ENCODE measurements at places on chromosomes 16 and 17. TPM values are rescaled to one million over a fixed set of nuclear protein-coding genes. Genes with fewer than 3 reads are reported as not detected.

Gene SLC47A1
- 7.0 TPM for total RNA-seq

DNA sequence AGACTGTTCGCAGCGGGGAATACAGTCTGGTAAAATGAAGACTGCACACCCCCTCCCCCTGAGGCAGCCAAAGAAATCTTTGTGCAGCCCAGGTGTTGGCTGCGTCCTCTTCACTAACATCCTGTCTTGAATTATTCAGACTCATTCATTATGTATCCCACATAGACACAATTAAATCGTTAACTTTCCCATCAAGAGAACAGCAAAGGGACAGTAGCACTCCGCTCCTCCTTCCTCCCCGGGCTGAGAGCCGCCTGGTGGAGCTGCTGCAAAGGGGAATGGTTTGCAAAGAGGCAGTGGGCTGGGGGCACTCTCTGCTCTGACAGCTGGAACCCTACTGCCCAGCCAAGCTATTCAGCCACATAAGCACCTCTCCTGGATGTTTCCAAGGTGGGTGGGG, 290.0 kb upstream of the SOX9 start:
- H3K4me1 ChIP-seq: peaks cover 10% of the 10 kb centered on the region
- no peaks in the 10 kb centered on the region for H3K36me3 ChIP-seq
- no peak for DNase-seq
- H3K27me3 ChIP-seq: no peaks in the 10 kb centered on the region

DNA sequence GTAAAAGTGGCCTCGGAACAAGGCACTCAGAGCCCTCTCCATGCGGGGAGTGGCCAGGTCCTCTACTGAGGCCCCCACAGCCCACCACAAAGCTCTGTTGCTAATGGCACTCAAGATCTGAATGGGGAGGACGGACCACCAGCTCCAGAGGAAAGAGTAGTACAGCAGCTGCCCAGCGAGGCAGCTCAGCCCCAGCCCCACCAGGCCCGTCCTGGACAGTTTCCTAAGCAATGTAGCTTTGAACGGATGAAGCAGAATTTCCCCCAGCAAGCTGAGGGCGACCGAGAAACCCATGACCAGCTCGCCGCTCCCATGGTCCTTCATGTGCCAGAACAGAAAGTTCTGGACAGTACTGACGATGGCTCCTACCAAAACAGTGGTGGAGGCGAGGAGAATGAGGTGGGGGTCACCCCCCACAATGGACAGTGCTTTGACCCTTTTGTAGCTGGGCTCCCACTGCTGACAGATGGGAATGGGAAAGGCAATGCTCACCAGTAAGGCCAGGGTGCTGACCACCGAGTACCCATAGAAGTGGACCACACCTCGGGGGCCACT, 1.5 kb downstream of the MFSD6L start:
- no peaks in the 10 kb centered on the region for H3K36me3 ChIP-seq
- no peaks in the 10 kb centered on the region for H3K4me1 ChIP-seq
- no peak overlapping the region for H3K27ac ChIP-seq
- H3K4me3 ChIP-seq: no peak overlapping the region
- no peak for DNase-seq

DNA sequence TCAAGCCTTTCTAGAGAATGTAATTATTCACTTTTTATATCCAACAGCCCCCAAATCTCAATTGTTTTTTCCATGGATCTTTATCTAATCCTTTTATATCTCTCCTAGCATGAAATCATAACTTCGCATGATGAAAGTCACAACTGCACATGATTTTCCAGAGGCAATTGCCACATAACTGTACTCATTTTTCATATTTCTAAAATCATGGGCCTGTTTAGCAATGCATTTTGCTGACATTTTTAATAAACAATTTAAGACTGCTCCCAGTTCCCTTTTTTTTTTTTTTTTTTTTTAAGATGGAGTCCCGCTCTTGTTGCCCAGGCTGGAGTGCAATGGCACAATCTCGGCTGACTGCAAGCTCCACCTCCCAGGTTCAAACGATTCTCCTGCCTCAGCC, 83.5 kb downstream of the VMP1 start:
- H3K27ac ChIP-seq: no peak overlapping the region
- no peaks in the 10 kb centered on the region for H3K27me3 ChIP-seq
- H3K4me1 ChIP-seq: peaks cover 33% of the 10 kb centered on the region
- no peak for DNase-seq
- no peaks in the 10 kb centered on the region for H3K36me3 ChIP-seq
- no peak overlapping the region for H3K4me3 ChIP-seq

Gene ASPHD1
- 18.7 TPM for total RNA-seq

GRCh38 chr16:27401768-27402568, at the start of gene IL21R:
TSS of gene IL21R (plus strand) at chr16:27402174. CDS start at chr16:27430072, 27,898 bp downstream.
- peak within 1 kb of the TSS; percentile 57 for H3K27ac ChIP-seq
- peaks cover 17% of the 10 kb centered on the region for H3K4me1 ChIP-seq
- H3K36me3 ChIP-seq: no peaks in the 10 kb centered on the region
- peak; percentile 92 for DNase-seq
- H3K27me3 ChIP-seq: no peaks in the 10 kb centered on the region

DNA sequence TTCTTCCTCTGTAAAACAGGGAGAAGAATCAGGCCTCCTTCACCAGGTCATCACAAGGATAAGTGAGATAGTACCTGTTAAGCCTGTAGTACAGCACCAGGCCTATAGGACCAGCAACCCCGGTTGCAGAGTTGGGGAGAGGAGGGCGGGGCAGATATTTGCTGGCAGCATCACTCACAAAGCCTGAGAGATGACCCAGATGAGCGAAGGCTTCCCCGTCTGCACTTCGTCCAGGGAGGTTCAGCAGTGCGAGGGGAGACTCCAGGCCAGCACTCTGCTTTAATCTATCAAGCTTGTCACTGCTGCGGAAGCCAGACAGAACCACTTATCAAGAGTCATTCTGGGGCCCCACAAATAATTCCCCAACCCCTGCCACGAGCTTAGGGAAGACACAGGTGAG, 15.8 kb upstream of the RBBP6 start:
- DNase-seq: peak; percentile 31
- no peaks in the 10 kb centered on the region for H3K27me3 ChIP-seq
- no peaks in the 10 kb centered on the region for H3K36me3 ChIP-seq
- H3K4me3 ChIP-seq: no peak overlapping the region
- peaks cover 10% of the 10 kb centered on the region for H3K4me1 ChIP-seq

GRCh38 chr17:53191878-53192277, 630.8 kb upstream of the KIF2B start:
- H3K4me1 ChIP-seq: no peaks in the 10 kb centered on the region
- H3K36me3 ChIP-seq: no peaks in the 10 kb centered on the region
- no peak overlapping the region for H3K4me3 ChIP-seq
- H3K27ac ChIP-seq: no peak overlapping the region

DNA sequence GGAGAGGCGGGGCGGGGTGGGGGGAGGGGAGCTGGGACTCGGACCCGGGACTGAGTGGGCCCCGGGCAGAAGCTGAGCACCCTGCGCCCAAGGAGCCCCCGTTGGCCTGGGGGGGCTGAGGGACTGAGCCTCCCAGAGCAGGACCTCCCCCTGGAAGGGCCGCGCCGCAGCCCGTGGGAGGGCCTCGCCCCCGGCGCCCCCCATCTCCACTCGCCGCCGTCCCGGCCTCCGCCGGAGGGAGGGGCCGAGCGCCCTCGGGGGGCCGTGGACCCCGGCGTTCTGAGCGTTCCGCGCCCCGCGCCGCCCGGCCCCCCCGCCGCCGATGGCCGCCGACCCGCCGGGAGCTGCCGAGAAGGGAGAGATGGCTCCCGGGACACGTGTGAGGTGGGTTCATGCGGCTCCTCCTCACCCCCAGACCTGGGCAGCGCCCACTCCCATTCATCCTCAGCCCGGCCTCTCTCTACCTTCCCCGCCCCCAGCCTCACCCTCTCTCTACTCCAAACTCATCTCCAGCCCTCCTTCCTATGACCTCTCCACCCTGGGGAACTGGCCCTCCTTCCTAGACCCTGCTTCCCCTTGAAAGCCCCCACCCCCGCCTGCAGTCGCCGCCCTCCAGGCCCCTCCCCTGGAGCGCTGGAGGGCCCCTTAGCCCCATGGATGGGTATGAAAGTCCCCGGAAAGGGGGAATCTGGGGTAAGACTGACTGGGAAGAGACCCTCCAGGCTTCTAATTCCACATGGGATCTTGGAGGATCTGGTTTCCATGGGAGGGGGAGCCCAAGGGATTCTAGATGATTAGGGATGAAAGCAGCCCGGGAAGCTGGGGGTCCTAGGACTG, 922 bp downstream of the FBXL19 start:
- peak; percentile 25 for DNase-seq

GRCh38 chr17:27810902-27811557, 10.7 kb upstream of the NOS2 start:
- no peaks in the 10 kb centered on the region for H3K4me1 ChIP-seq
- no peaks in the 10 kb centered on the region for H3K27me3 ChIP-seq
- no peak overlapping the region for H3K4me3 ChIP-seq
- H3K27ac ChIP-seq: no peak overlapping the region
- peak; percentile 42 for DNase-seq

GRCh38 chr16:20045886-20046285, 27.8 kb downstream of the GPR139 start:
- no peaks in the 10 kb centered on the region for H3K27me3 ChIP-seq
- no peaks in the 10 kb centered on the region for H3K4me1 ChIP-seq
- no peak for DNase-seq
- no peak overlapping the region for H3K27ac ChIP-seq

GRCh38 chr16:56833243-56833970, 31.6 kb upstream of the SLC12A3 start:
- H3K36me3 ChIP-seq: peaks cover 21% of the 10 kb centered on the region
- H3K27me3 ChIP-seq: no peaks in the 10 kb centered on the region
- 0 out of 2 replicates have a peak, but pooled peaks cover 9% of the 10 kb centered on the region for H3K4me1 ChIP-seq
- H3K27ac ChIP-seq: no peak overlapping the region
- no peak for DNase-seq

Gene SLC5A11
- total RNA-seq: not detected

Gene PRDM7
- not detected for total RNA-seq

- no peak overlapping the region for H3K4me3 ChIP-seq
- no peak overlapping the region for H3K27ac ChIP-seq
- no peaks in the 10 kb centered on the region for H3K27me3 ChIP-seq
- H3K36me3 ChIP-seq: no peaks in the 10 kb centered on the region
- peaks cover 22% of the 10 kb centered on the region for H3K4me1 ChIP-seq
These were observed 1.4 kb upstream of the KRT19 start for GRCh38 chr17:41529491-41529915.

Gene MSLN
- not detected for total RNA-seq

DNA sequence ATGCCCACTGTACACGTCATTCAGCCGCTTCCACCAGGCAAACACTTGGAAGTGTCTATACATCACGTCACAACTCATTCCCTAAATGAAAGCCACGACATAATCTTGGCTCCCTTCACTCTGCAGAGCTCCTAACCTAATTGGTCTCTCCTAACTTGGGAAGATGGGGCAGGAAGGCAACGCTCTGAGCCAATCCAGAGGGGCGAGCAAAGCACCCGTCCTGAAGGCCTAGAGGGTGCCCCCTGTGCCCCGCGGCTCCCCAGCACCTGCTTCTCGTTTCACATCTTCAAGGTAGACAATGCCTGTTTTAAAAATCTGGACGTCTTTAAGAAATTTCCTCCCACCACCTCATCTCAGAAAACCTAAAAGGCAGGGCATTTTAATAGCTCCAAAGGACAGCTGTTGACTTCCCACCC, 1.0 kb downstream of the CSNK2A2 start:
- DNase-seq: peak; percentile 62
- 0 out of 2 replicates have a peak, but pooled peaks cover 9% of the 10 kb centered on the region for H3K4me1 ChIP-seq
- peak overlapping the region; percentile 95 for H3K4me3 ChIP-seq

DNA sequence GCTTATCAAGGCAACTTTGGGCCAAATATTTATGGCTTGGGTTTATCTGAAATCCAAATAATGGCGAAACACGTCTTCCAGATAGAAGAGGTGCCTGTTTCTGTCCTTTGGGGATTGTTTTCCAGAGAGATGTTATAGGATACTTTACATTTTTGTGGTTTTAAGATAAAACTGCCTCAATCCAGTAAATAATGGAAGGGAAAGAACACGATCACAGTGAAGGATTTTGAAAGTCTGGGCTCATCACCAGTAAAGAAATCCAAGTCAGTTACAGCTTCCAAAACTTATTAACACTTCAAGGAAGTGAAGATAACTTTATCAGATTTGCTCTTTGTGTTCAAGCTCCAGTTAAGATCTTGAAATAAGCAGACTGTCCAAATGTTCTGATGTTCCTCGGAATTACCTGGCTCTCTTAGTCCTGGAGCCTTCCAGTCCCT, 30.1 kb downstream of the DNAH2 start:
- peak; percentile 63 for DNase-seq
- peaks cover 59% of the 10 kb centered on the region for H3K4me1 ChIP-seq
- H3K4me3 ChIP-seq: peak overlapping the region; percentile 46
- no peaks in the 10 kb centered on the region for H3K36me3 ChIP-seq
- no peaks in the 10 kb centered on the region for H3K27me3 ChIP-seq
- peak overlapping the region; percentile 58 for H3K27ac ChIP-seq

Gene RNF112
- total RNA-seq: 7.8 TPM

- H3K27ac ChIP-seq: no peak overlapping the region
- no peaks in the 10 kb centered on the region for H3K4me1 ChIP-seq
- H3K4me3 ChIP-seq: no peak overlapping the region
These were observed 60.2 kb upstream of the PHOSPHO1 start for GRCh38 chr17:49290690-49291359.

GRCh38 chr16:67528222-67528869, at the start of gene RIPOR1:
TSS of gene RIPOR1 (plus strand) at chr16:67528829. CDS start at chr16:67538447, 9,618 bp downstream.
- H3K27me3 ChIP-seq: no peaks in the 10 kb centered on the region
- H3K36me3 ChIP-seq: no peaks in the 10 kb centered on the region
- H3K4me1 ChIP-seq: peaks cover 32% of the 10 kb centered on the region
- peak; percentile 72 for DNase-seq
- peak within 1 kb of the TSS; percentile 80 for H3K4me3 ChIP-seq

GRCh38 chr17:48520631-48521079, 10.2 kb downstream of the HOXB1 start:
- no peaks in the 10 kb centered on the region for H3K36me3 ChIP-seq
- H3K27ac ChIP-seq: no peak overlapping the region
- peak; percentile 66 for DNase-seq
- no peak overlapping the region for H3K4me3 ChIP-seq
- H3K4me1 ChIP-seq: 0 out of 2 replicates have a peak, but pooled peaks cover 3% of the 10 kb centered on the region
- H3K27me3 ChIP-seq: peaks cover 17% of the 10 kb centered on the region

DNA sequence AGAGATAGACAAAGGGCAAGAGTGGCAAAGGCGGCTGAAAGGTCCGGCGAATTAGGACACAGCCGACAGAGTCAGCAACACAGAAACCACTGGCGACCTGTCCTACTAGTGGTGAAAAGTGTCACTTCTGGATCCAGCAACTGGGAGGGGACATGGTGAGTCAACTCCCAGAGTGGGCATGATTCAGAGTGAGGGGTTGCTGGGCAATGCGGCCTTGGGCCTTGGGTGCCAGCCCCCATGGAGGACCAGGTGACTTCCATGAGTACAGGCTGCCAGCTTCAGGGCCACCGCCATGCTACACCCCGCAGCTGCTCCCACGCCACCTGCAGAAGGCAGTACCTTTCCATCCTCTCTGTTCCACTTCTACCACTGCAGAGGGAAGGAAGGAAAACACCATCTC, 110.6 kb downstream of the ZFHX3 start:
- no peaks in the 10 kb centered on the region for H3K27me3 ChIP-seq
- H3K27ac ChIP-seq: no peak overlapping the region
- DNase-seq: no peak
- H3K4me1 ChIP-seq: peaks cover 22% of the 10 kb centered on the region
- no peak overlapping the region for H3K4me3 ChIP-seq
- no peaks in the 10 kb centered on the region for H3K36me3 ChIP-seq

GRCh38 chr16:4033951-4034350, 82.3 kb downstream of the ADCY9 start:
- no peaks in the 10 kb centered on the region for H3K36me3 ChIP-seq
- no peak for DNase-seq
- no peaks in the 10 kb centered on the region for H3K27me3 ChIP-seq
- no peak overlapping the region for H3K4me3 ChIP-seq
- H3K27ac ChIP-seq: no peak overlapping the region

Gene SMIM5
- total RNA-seq: not detected

GRCh38 chr16:23408823-23409298, 44.1 kb downstream of the COG7 start:
- no peak overlapping the region for H3K4me3 ChIP-seq
- H3K27me3 ChIP-seq: no peaks in the 10 kb centered on the region
- no peak overlapping the region for H3K27ac ChIP-seq
- peak; percentile 78 for DNase-seq

Gene TMEM107
- total RNA-seq: 11.6 TPM
